ENCODE measurements at places on chromosomes 5 and 9. TPM values are rescaled to one million over a fixed set of nuclear protein-coding genes. Genes with fewer than 3 reads are reported as not detected.

The ZDHHC11B gene
- 33.6 TPM for polyA plus RNA-seq

The FBLL1 gene
- 0.46 TPM for polyA plus RNA-seq

- DNase-seq: no peak
Measured at GRCh38 chr9:99894826-99895225, 11.6 kb upstream of the STX17 start.

DNA sequence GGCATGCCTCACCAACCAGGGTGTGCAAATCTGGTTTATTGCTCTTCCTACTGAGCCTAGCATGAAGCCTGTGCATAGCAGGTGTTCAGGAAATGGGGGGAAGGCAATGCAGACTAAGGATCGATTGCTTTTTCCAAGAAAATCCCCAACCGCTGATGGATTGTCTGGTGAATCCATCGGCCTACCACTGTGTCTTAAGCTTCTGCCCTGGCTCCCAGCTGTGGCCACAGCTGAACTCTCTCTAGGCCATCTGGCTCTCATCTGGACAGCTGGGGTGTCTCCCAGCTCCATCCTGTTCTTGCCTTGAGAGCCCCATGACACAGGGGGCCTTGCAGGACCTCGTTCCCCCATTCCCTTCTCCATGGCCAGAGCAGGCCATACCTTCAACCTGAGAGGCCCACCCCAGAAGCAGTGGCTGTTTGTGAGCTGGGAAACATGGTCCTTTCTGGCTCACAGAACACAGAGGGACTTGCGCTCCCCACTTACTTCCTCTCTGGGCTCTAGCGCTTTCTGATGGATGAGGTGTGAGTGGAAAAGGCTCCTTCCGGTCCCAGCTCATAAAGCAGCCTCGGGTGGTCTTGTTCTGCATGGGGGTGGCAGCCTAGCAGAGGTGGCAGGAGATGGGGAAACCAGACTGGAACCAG lies 41.8 kb downstream of the COL27A1 start:
- DNase-seq: no peak

The FAM78A gene
- 3.5 TPM for polyA plus RNA-seq
